ENCODE measurements at places on chromosomes 3 and 15. TPM values are rescaled to one million over a fixed set of nuclear protein-coding genes. Genes with fewer than 3 reads are reported as not detected.

DNA sequence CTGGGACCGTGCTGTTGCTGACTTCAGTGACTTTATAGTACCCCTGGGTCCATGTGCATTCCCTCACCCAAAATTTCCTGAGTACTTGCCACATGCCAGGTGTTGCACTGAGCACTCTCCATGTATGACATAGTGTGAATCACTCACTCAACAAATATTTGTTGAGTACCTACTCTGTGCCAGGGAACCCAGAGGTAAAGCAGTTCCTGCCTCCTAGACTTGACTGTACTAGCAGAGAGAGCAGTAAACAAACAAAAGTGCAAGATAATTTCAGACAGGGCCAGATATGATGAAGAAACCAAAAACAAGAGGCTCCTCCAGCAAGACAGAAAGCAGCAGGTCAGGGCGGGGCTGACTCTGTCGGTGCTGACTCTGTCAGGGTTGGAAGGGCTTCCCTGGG, 12.2 kb downstream of the TGM4 start:
- DNase-seq = no peak

DNA sequence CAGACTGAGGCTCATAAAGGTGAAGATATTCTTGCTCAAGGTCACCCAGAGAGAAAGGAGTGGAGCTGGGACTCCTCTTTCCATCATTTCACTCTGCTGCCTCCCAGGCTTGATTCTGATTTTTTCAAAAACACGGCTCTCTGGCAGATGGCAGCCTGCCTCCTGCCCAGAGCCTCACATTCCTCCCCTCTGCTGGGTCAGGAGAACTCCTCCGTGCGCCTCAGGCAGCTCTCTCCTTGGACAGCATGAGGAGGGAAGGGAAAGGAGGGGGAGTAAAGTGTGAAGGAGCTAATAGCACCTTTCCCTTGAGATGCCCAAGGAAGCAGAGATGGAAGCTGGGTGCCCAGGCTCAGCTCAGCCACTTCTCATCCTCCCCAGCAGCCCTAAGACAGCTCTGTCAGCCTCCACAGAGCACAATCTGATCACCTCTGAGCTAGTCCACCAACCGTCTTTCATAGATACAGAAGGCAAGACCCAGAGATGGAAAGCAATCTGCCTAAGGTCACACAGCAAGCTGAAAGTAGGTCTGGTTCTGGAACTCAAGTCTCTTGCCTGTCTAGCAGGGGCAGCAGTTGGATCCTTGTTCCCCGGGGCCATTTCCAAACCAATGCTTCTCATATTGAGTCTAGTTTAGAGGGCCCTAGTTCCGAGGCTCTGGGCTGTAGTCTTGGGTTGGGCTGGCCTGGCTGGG, 3.5 kb downstream of the RLBP1 start:
- no peak for DNase-seq

DNA sequence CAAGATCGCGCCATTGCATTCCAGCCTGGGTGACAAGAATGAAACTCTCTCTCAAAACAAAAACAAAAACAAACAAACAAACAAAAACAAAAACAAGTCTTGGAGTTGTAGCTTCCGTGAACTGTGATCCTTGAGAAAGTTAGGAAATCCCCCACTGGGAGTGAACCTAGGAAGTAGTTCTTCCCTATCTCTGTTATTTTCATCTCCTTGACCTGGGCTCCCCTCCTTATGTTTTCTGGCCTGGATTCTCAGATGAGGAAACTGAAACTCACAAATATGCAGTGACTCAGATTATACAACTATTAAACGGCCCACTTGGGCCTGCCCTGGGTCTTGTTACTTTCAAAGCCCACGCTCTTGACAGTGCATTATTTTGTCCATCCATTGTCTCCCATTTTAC, 29.7 kb downstream of the SAXO2 start:
- DNase-seq = no peak

GRCh38 chr3:40617084-40617483, 92.3 kb downstream of the ZNF621 start:
- no peak for DNase-seq

ELP6 gene
- 15.1 TPM for total RNA-seq

Measured in posterior vena cava (tissue), 2 donors.